ENCODE measurements at places on chromosomes 13 and 19.

DNA sequence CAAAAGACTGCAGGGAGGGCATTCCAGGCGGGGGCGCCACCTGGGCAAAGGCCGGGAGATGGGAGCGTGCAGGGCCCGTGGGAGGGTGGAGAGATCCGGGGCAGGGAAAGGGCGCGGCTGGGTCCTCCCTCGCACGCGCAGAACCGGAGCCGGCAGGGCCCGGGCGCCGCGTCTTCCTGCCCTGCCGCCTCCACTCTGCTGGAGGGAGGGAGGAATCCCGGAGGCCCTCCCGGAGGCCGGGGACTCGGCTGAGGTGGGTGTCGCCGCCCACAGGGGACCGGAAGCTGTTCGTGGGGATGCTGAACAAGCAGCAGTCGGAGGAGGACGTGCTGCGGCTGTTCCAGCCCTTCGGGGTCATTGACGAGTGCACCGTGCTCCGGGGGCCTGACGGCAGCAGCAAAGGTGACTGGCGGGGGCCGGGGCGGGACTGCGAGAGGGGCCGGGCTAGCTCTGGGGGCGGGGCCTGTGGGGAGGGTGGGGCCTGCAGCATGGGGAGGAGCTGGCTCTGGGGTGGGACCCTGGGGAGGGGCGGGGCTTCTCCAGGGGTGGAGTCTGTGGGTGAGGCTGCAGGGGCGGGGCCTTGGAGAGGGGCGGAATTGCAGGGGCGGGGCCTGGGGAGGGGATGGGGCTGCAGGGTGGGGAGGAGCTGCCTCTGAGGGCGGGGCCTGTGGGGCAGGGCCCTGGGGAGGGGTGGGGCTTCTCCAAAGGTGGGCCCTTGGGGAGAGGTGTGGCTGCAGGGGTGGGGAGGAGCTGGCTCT, 51.3 kb downstream of the CELF5 start:
- DNase-seq, result peak; percentile 93

DNA sequence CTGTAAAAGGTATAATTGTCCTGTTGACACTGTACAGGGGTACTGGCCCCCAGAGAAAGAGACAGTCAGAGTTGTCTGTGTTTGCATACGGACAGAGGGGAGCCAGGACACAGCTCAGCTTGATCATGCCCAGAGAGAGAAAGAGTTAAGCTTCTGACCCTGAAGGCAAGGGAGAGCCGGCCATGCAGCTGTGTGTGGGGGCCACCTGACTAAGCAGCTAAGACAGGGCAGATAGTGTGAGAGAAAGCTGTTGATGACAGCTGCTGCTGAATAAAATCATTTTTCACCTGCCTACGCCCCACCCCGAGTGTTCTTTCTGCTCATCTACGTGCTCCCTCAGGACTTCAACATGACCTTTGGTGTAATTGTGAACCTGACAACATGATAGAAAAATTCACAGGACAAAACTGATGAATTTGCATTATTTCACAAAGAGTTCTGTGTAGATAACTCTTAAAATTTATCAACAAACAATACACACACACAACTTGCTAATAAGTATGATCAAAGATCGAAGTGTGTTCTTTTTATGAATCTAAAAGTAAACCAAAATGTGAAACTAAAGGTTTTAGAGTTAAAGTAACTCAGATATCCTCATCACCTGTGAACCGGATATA, 1294.3 kb upstream of the ATXN8OS start:
- no peak for DNase-seq

DNA sequence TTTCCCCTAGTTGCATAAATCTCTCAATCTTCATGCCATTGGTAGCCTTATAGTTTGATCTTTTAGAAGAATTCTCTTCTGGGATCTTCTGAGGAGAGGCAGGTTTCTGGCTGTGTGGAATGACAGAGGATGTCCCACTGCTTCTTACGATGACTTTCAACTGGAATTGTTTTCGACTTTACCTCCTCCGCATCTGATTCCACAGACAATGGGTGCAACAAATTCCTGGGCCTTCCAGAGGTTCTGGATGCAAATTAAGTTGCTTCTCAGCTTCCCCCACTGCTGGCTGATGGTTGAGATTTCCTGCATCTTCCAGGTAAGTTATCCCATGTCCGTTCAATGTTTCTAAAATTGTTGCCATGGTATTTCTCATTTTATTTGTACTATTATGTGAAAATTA, 142.3 kb upstream of the TSC22D1 start:
- no peak for DNase-seq

GRCh38 chr13:87671753-87672605, 808 bp downstream of the SLITRK5 start:
- no peak for DNase-seq

- no peak for DNase-seq
Measured at GRCh38 chr13:31072041-31072440, 89.7 kb downstream of the HSPH1 start.

DNA sequence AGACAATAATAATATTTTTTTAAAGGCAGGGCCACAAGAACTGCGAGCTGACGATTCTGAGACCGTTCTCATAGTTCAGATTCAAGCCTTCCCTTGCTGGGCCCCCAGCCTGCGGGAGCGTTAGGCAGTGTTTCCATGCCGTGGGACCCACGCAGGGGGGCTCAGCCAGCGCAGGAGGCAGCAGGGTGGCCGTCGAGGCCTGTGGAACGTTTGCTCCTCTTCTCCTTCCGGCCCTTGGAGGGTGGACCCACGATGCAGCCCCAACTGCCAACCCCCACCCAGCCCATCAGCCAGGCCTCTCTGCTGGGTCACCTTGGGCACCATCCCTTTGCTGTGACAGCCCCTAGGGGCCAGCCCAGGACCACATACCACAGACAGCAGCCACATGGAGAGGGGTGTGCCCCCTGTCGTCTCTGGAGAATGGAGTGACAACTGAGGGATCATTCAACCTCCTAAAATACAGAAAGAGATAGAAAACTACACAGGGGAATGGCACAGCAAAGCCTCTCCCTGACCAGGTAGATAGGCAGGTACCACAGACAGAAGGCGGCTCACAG, 46.8 kb downstream of the PDCD5 start:
- no peak for DNase-seq

- DNase-seq, result no peak
Measured at GRCh38 chr13:46896341-46897137, at the start of gene HTR2A. TSS of gene HTR2A (minus strand) at chr13:46897053. CDS start at chr13:46895906, 1,147 bp downstream.

GRCh38 chr13:28204690-28205443, 66.5 kb downstream of the PAN3 start:
- DNase-seq, result no peak

- peak; percentile 34 for DNase-seq
Measured at GRCh38 chr13:99078017-99078771, 100.3 kb upstream of the DOCK9 start.

- DNase-seq, result no peak
Measured at GRCh38 chr13:56907766-56908165, 233.0 kb upstream of the PRR20A start.

DNA sequence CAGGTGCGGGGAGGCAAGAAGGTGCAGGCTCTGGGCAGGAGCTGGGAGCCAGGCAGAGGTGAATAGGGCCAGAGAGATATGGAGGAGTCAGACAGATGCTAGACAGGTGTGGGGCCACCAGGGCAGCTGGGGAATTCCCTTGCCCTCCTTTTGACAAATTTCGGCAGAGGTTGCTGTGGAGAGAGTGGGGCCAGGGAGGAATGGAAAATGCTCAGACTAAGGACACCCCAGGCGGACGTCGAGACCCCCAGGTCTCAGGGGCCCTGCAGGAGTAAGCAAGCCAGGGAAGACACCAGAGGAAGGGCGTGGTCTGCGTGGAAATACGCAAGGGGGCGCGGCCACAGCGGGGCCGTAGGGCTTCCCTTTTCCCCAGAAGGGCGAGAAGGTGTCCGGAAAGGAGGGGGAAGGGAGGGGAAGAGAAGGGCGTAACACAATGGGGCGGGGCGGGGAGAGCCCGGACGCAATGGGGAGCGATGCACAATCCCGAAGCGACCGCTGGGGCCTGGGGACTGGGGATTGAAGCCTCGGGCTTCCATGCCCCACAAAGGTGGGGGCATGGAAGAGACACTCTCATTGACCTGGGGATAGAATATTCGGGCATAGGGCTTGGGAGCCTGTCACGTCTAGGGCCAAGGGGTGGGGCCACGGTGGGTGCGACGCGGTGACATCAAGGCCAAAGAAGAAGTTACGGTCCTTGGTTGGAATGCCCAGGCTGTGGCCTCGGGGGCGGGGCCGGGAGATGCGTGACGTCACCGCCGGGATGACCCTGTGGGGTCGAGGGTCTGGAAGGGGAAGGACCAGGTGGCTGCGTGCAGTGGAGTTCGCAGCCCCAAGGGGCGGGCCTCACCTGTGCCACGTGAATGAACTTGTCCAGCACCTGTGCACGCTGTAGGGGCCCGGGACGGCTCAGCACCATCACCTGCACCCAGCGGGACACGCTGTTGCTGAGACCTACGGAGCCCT, 8.2 kb downstream of the RASGRP4 start:
- DNase-seq, result peak; percentile 72

- DNase-seq, result no peak
Measured at GRCh38 chr13:52862358-52863206, 14.1 kb upstream of the PCDH8 start.

DNA sequence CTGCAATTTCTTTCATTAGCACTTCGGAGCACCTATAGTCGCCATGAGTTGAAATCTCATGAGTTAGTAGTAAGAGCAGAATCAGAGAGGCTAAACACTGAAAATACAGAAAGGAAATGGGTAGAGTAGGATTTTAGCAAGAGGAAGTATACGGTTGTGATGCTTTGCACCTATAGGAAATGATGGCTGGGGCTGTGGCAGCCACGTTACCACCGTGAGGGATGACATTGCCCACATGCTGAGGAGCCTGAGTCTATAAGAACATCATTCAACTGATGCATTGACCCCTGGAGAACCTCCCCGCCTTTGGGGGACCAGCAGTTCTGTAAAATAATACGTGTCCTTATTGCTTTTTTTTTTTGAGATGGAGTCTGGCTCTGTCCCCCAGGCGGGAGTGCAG, 20.4 kb downstream of the FAM187B start:
- no peak for DNase-seq

DNA sequence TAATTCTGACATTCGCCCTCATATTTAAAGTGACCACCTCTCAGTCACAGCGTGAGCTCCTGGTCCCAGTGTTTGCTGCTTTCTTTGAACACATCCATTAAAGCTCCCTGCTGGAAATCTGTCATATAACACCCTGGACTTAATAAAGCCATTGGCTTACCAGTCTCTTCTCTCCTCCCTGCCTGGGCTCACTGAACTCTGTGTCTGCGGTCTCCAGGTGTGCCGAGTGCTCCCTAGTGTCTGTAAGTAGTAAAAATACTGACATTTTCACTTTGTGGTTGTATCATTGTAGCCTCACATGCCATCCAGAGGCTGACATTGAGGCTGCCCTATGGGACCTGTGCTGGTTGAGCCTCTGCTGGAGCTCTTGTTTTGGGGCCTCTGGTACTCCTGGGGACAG, 2.6 kb upstream of the PSG11 start:
- no peak for DNase-seq

DNA sequence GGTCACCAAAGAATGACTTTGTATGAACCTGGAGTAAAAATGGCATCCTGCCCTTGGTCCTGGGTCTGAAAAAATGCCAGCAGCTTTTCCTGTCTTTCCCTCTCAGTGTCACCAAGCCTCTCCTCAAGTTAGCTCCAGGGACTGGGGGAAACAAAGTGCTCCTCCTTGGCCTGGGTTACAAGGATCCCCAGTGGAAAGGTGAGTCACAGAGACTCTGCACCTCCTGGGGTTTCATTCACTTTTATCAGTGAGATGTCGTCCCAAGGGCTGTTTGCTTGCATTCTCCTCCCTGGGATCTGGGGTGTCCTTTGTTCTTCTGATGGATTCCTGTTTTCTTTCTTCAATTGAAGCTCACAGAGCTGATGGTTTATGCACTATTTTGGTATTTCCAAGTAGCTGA, 93.2 kb upstream of the CSNK1A1L start:
- DNase-seq, result no peak

DNA sequence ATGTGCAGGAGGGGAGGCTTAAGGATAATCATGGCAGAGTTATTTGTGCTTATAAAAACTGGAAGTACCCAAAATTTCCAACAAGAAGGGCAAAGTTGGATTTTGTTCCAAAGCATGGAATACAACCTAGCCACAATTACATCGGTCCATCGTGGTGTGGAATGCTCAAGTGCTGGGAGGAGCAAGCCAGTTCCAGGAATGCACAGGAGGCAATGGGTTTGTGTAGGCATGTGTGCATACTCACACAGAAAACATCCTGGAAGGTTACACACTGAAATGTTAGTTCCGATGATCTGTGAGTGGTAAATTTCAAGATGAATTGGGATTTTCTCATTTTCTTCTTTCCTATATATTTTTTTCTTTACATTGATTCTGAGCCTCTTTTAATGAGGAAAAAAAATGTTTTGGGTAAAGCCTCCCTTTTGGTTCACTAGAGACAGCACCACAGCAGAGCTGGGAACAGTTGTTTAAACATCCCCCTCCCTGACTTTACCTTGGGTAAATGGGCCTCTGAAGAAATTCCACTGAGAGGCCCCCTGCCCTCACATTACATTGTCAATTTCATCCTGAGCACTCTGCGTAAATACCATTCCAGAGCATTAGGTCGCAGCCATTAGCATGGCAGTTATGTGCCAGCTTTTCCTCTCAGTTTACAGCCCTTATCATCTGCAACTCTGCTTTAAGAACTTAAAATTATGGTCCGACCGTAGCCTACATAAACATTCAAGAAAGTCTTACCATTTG, 122.0 kb downstream of the UQCRFS1 start:
- DNase-seq, result no peak

DNA sequence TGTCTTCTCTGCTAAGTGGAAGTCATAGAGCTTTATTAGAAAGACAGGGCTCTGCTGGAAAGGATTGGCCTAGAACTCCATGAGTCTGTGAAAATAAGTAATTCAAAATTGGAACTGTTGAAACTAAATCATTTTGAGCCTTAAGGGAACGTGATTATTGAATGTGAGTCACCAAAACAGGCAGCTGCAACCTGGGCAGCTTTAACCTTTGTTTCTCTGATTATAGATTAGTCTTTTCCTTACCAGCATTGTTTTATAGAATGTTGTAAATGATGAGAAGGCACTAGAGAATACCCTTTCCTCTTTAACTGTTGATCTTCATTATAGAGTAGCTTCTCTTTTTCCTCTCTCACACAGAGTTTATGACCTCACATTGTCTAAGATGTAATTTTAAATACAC, 638.8 kb upstream of the SLITRK6 start:
- no peak for DNase-seq

DNA sequence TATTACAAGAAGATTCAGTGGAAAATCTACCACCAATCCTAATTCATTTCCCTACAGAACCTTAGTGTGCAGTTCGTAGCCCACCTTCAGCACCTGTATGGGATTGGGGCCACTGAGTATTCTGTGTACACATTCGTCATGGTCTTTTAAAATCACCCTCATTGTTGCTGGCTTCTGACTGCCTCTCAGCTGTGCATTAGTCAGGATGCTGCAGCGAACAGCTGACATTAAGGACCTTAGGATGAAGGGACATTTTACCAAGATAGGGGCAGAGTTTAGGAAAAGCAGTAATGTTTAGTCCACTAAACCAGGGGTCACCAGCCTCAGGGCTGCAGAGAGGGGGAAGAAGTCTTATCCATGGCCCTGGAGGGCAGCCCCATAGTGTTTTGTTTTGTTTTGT, 176.5 kb downstream of the COL4A1 start:
- no peak for DNase-seq

DNA sequence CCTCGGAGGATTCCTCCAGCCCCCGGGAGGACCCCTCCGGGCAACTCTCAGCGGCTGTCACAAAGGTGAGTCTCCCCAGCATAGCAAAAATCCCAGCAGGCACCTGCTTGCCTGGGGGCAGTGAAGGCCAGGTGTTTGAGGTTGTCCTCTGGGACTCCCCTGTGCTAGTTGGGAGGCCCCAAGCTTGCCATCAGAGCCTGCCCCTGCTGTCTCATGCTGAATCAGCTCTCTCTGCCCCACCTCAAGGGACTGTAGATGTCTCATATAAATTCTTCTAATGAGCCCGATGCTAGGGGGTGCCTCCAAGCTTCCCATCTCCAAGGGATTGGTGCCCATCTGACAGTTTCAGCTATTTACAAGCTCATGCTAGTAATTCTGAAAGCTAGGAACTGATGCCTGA, 53.6 kb downstream of the NWD1 start:
- no peak for DNase-seq

Measured in CD4-positive, alpha-beta T cell treated with Interleukin-10 for 1 hour (primary cell).